ENCODE measurements at places on chromosomes 1 and 21. TPM values are rescaled to one million over a fixed set of nuclear protein-coding genes. Genes with fewer than 3 reads are reported as not detected.
A peak's percentile ranks its signal among the peaks of the same experiment; 100 is the strongest.

TMEM82 gene
- total RNA-seq = not detected

ZSWIM5 gene
- 0.93 TPM for total RNA-seq

MOV10 gene
- 12.7 TPM for total RNA-seq

PDZK1IP1 gene
- total RNA-seq = not detected

CD53 gene
- 7.5 TPM for total RNA-seq

IL19 gene
- not detected for total RNA-seq

PRMT6 gene
- total RNA-seq = 4.1 TPM

CCDC181 gene
- total RNA-seq = 1.5 TPM

ISG20L2 gene
- 11.5 TPM for total RNA-seq

NUP210L gene
- total RNA-seq = 0.30 TPM

PRR9 gene
- not detected for total RNA-seq

FAM3B gene
- not detected for total RNA-seq

RBP7 gene
- 23.1 TPM for total RNA-seq

DNA sequence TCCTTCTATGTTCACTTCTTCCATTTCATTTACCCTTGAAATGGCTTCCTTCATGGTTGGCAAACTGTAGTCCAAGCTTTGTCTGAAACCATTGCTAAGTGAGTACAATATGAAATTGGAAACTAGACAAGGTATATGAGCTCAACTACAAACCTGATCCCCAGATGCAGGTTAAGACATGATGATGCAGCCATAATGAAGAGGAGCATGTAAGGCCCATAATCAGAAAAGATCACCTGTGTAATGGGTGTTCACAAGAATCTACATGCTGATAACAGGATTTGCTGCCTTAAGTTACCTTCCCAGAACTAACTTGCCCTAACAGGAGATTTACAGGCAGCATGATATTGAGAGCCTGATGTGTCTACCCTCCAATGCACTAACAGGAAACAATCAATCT, 153.9 kb downstream of the KCNH1 start:
- no peak for DNase-seq

- DNase-seq = no peak
Observed at GRCh38 chr1:221708076-221708571, 33.8 kb downstream of the DUSP10 start.

GRCh38 chr1:234533034-234533891, 54.3 kb upstream of the TARBP1 start:
- DNase-seq = peak; percentile 58

DNA sequence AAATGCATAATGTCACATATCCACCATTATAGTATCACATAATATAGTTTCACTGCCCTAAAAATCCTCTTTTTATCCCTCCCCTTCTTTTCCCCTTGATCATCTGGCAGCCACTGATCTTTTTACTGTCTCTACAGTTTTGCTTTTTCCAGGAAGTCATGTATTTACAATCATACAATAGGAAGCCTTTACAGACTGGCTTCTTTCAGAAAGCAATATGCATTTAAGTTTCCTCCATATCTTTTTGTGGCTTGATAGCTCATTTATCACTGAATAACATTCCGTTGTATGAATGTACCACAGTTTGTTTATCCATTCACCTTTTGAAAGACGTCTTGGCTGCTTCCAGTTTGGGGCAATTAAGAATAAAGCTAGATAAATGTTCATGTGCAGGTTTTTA, 14.3 kb upstream of the WDTC1 start:
- no peak for DNase-seq

GRCh38 chr1:51652599-51652998, 35.7 kb downstream of the OSBPL9 start:
- DNase-seq = no peak

DNA sequence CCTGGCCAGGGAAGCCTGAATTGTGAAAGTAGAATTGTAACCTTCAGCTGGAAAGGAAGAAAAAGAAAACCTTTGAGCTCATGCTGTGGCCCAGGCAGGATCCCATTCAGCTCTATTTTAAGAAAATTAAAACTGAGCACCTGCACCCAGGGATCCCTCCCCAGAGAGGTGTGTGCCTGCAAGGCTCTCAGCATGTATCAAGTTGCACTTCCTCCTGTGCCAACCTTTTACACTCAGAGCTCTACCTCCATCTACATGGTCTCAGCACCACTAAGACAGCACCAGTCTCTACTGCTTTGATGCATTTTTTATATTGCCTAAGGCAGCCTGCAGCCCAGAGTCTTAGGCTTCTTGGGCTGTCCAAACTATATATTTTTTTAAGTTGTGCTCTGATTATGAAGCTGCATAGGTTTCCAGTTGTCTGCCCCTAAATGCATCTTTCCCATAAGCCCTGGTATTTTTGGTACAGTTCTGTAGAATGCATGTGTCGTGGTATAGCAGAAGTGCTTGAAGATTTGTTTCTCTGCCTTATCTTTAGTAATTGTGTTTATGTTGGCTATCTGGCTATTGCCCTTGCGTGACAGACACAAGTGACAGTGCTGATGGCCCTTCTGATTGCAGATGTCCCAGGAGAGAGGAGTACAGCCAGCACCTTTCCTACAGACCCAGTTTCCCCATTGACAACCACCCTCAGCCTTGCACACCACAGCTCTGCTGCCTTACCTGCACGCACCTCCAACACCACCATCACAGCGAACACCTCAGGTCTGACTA, 63.1 kb downstream of the PTPRC start:
- DNase-seq = no peak

GRCh38 chr1:116581323-116581885, 10.6 kb upstream of the CD58 start:
- no peak for DNase-seq

DNA sequence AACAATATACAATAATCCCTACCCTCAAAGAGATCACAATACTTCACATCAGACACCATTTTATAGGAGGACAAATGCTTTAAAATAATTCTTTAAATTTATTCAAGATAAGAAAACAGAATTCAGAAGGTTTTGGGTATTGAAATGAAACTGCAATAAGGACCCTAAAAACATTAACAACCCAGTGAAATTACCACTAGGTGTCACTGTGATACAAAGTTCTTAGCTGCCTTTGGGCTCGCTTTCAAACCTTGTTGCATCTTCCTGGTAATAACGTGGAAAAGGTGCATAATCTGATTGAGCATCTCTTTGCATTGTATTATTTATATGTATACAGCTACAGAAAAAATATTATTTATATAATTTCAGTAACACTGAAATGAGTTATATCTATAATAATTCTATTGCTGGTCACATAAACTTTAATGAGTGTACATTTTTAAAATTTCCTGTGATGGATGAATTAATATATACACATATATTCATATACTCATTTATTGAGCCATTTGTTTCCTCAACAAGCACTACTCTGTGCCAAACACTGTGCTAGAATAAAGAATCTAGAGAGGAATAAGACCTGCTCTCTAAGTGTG, 185.2 kb downstream of the FAF1 start:
- no peak for DNase-seq

GRCh38 chr1:187622545-187622944, 793.8 kb downstream of the PLA2G4A start:
- DNase-seq = no peak

DNA sequence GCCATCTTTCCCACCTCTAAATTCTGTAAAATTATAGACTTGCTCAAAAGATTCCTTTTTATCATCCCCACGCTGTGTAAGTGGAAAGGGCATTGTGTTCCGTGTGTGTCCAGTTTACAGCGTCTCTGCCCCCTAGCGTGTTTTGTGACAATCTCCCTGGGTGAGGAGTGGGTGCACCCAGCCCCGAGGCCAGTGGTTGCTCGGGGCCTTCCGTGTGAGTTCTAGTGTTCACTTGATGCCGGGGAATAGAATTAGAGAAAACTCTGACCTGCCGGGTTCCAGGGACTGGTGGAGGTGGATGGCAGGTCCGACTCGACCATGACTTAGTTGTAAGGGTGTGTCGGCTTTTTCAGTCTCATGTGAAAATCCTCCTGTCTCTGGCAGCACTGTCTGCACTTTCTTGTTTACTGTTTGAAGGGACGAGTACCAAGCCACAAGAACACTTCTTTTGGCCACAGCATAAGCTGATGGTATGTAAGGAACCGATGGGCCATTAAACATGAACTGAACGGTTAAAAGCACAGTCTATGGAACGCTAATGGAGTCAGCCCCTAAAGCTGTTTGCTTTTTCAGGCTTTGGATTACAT, 61.9 kb downstream of the POFUT2 start:
- no peak for DNase-seq

DNA sequence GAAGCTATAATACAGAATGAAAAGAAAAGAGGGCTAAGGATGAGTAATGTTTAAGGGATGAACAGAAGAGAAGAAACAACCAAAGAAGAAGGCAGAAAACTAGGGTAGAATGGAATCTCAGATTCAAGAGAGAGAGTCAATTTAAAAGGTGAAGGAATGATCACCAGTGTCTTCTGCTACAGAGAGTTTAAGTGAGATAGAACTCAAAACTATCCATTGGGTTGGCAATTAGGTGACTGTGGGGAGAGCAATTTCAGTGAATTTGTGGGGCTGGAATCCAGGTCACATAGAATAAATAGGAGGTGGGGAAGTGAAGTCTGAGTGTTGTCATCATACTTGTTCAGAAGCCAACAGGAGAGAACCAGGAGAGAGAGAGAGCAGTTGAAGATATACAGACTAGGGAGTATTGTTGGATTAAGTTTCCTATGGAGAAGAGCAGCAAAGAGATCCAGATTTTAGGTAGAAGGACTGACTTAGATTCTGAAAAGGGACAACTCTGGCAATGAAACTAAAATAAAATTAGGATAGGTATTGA, 19.9 kb downstream of the MACF1 start:
- DNase-seq = no peak

- DNase-seq = no peak
Observed at GRCh38 chr1:10676963-10677362, 119.5 kb downstream of the CASZ1 start.

- DNase-seq = no peak
Observed at GRCh38 chr1:143718524-143718923, 253.3 kb downstream of the FAM72C start.

- DNase-seq = no peak
Observed at GRCh38 chr1:107649023-107649422, 316.0 kb downstream of the VAV3 start.

DNA sequence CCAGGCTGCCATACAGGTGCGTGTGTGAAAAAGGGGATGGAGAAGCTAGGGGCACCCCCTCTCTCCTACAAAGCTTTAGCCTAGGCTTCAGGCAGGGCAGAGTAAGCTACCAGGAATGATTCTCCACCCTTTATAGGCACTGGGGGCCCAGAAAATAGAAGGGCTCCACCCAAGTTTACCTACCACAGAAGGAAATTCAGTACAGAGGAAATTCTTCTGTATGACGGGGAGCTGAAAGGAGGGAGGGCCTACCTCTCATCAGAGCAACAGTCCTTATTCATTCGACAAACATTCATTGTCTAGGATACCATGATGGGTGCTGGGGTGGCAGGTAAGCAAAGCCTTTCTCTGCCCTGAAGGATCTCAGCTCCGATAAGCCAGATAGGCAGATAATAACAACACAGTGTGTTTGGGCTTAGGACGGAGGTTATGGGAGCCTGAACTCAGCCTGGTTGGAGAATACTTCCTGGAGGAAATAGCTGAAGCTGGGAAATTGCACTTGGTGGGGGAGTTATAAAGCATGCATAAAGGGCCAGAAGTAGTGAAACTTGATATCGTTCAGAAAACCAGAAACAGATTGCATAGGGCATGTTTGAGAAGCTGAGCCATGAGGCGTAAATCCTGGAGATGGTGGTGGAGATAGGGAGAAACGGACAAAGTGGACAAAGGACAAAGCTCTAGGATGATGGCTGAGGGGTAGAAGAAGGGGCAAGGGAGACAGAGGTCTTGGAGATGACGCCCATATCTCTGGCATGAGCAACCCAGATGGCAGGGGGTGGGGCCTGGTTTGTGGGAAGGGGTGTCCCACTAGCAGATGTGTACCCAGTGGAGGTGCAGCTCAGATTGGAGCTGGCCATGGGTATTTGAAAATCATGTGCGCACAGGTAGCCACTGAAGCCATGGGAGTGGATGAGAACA, 5.3 kb upstream of the P3R3URF start:
- DNase-seq = no peak

- DNase-seq = no peak
Observed at GRCh38 chr1:25086518-25087079, 145.7 kb downstream of the SYF2 start.

DNA sequence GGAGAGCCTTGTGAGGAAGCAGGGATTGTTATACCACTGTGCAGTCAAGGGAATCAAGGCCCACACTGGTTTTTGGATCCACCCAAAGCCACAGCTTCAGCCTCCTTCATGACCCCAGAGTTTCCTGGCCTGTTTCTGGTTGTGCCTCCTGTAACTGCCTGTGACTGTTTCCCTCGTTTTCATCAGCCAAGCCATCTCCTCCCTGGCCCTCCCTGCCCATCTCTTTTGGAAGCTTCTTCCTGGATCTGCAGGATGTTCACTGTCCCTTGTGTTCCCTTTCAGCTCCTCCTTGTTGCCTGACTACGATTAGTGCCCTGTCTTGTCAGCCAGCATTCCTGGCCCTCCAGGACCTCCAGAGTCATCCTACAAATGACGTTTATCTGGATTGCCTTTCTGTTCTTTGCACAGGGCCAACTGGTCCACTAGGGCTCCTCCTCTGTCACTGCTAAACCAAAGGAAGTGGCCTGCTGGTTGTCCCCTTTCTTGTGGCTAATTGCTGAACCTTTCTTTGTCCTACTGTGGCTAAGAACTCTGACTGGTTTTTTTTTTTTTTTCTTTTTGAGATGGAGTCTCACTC, 17.9 kb downstream of the SFT2D2 start:
- DNase-seq = no peak

DNA sequence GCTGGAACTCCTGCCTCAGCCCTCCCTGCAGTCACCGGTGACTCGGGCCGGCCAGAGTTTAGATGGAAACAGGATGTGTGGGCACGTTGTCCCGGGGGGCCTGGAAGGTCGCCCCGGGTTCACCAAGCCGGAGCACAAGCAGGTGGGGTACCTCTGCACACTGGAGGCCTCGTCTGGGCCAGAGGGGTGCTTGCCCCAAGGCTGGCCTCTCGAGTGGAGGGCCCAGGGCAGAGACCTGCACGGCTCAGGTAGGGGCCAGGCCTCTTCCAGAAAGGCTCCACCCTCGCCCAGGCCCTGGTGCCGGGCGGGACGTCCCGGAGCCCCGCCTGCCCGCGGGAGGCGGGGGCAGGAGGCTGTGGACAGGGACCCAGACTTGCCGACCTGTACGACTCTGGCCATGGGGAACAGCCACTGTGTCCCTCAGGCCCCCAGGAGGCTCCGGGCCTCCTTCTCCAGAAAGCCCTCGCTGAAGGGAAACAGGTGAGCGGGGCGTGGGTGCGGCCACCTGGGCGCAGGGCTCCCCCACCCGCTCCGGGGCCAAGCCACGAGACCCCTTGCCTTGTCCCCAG, at the start of gene PLEKHN1:
TSS of gene PLEKHN1 (plus strand) at position 348 of the 569 bp plus-strand sequence. CDS start at position 398, 50 bp downstream.
- no peak for DNase-seq

DNA sequence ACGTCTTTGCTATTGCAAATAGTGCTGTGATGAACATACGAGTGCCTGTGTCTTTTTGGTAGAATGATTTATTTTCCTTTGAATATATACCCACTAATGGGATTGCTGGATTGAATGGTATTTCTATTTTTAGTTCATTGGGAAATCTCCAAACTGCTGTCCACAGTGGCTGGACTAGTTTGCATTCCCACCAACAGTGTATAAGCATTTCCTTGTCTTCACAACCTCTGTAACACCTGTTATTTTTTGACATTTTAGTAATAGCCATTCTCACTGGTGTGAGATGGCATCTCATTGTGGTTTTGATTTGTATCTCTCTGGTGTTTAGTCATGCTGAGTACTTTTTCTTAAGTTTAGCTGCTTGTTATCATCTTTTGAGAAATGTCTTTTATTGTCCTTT, 215.0 kb downstream of the FMN2 start:
- no peak for DNase-seq
